NCI-H187 (cell line): ENCODE measurements at places on chromosomes 11 and 22.

- DNase-seq = no peak
Measured at GRCh38 chr22:19843107-19843856, 11.4 kb downstream of the GNB1L start.

- DNase-seq = no peak
Measured at GRCh38 chr22:41598891-41599635, 9.4 kb upstream of the PMM1 start.

GRCh38 chr22:20413217-20414058 is 19.5 kb downstream of the ZNF74 start:
- DNase-seq = no peak

DNA sequence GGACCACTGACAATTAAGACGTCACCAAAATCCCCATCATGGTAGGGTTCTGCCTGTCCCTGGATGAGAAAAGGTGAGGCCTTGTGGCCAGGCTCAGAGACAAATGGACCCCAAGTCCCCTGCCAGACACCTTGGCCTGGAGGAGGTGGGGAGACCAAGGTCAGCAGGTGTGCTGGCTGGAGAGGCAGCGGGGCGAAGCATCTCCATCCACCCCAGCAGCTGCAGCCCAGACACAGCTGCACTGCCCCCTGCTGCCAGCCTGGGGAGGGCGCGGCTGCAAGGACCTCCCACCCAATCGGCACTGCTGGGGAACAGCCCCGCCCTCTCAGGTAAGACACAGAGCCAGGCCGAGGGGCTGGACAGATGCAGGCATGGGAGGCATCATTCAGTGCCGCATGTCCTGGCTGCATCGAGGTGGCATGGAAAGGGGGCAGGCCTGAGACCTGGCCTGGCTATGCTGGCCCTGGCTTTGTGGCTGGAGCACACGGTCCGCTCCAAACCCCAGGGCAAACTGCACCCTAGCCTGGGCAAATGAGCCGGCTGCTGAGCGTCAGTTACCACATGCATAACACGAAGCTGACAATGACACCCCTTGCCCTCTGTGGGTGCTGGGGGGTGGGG is 12.2 kb upstream of the MFNG start:
- DNase-seq = peak; percentile 52

DNA sequence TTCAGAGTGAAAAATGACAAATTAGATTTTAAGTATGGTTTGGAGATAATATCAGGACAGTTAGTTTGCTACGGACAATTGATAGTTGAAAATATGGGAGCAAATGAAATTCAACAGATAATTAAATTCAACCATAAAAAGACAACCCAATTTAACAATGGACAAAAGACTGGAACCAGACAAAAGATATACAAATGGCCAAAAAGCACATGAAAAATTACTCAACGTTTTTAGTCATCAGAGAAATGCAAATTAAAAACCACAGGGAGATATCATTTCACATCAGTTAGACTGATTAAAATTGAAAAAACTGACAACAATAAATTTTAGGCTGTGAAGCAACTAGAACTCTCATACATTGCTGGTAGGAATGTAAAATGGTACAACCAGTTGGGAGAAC is 27.2 kb downstream of the SIK2 start:
- no peak for DNase-seq

DNA sequence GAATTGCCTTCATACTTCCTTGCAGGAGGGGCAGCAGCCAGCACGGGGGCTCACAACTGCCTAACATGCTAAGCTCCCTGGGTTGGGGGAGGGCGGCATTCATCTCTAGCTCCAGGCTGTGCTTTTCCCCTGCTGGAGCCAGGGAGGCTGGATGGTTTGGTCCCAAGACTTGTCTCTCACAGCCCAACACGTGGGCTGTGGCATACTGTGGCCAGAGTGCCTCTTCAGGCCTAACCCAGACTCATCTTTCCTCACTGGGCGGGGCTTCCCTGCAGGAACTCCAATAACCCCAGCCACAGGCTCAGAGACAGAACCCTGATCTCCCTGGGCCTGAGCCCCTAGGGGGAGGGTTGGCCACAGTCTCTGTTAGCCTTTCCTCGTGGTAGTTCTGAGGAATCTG is 121.9 kb upstream of the PLET1 start:
- DNase-seq = no peak

GRCh38 chr11:60777106-60777505 is 8.0 kb upstream of the MS4A10 start:
- no peak for DNase-seq
